ENCODE measurements at places on chromosomes 11 and 22. TPM values are rescaled to one million over a fixed set of nuclear protein-coding genes. Genes with fewer than 3 reads are reported as not detected.

GRCh38 chr11:117591316-117592039 lies 205.5 kb downstream of the DSCAML1 start:
- DNase-seq: no peak

DNA sequence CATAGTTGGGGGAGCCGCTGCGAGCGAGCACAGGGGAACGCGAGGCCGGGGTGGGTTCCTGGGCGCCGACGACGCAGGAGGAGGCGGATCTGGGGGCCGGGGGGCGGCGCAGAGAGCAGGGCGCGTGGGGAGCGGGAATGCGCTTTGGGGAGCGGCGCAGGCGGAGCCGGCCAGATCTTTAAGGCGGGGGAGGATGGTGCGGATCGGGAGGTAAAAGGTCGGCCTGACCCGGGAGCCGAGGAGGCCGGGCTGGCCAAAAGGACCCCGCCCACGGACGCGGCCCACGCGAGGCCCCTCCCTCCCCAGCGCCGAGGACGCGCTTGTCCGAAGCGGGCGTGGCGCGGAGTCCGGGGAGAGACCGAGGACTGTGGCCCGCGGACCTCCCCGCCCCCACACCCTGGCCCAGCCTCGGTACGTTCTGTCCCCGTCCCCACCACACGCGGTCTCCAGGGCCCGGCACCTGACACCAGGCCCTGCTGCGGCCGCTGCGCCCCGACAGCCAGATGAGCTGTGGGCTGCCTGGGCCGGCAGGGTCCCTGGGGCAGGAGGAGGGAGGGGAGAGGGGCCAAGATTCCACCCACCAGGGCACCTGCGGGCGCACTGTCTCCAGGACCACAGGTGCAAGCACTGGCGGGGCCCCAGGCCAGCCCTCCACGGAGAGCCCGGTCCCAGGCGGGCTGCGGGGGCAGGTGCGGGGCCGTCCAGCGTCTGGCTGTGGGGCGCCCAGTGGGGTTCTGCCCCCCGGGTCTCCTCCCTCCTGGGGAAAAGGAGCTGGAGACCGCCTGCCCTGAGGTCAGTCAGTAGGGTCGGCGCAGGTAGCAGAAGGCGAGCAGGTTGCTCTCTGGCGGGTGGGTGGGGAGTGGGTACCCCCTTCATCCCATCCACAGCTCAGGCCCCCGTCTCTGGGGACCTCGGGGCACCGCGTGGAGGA lies 10.9 kb downstream of the PIM3 start:
- DNase-seq: peak; percentile 27

DNA sequence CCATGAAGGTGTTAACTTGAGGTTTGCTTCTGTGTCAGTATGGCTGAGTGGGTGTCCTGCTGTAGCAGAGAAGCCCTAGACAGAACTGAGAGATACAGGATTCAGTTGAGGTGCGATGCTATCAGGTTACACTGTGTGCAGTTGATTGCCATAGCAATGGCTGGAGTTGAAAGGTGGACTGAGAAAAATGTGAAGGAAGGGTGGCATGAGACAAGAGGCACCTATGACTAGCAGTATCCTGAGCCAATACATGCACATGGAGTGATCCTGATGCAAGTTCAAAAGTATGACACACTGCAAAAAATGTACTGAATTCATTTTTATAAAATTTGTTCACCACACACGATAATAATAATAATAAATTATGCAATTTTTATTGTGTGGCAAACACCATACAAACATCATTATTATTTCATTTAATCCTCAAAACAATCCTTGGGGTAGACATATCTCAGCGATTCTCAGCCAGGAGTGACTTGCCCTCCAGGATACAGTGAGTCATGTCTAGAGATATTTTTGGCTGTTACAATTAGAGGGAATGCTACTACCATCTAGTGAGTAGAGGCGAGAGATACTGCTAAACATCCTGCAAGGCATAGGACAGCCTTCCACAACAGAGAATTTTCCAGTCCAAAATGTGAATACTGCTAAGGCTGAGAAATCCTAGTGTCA lies 3.9 kb upstream of the PIWIL4 start:
- DNase-seq: no peak

DNA sequence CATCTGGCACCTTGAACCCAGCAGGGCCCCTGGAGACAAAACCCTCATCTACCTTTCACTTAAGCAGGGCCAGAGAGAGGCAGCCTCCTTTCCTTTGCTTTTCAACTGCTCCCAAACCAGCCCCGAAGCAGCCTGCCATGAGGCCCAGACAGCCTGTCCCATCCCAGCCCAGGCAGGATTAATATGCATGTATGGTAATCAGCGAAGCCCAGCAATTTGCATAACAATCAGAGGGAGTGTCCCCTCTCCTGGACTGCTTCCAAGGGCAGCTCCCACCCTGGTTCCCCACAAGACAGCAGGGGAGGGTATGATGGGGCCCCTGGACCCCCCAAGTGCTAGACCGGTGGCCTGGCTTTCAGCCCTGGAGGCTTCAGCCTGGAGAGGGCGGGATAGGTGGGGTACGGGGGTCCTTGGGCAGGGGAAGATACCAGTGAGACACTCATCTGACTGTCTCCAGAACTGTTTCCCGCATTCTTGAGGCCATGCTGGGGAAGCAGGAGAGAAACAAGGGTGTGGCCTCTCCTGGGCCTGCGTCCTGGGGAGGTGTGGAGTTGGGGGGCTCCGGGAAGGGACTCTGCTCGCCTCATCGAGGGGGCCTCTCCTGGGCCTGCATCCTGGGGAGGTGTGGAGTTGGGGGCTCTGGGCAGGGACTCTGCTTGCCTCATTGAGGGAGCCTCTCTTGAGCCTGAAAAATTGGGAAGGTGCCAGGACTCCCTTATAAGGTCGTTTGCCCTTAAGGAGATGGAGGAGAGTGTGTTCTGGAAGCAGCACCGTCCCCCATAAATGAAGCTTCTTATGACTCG lies 93.2 kb upstream of the PRR5 start:
- no peak for DNase-seq

Gene APOA5
- polyA plus RNA-seq: not detected

DNA sequence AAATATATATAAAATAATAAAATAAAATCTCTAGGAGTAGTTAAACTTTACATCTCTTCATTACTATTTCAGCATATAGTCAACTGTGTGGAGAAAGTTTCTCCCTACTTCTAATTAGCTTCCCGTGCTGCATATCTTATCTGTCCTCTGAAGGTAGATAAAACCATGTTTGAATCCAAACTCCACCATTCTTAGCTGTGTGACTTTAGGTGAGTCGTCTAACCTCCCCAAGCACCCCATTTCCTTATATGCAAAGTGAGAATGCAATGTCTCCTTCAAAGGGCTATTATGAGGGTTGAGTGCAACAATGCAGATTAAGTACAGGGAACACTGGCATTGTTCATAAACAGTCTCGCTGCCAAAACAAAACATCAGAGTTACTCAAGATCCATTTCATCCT lies 80.8 kb upstream of the DRD2 start:
- no peak for DNase-seq

GRCh38 chr22:25131198-25131887 lies 68.3 kb upstream of the CRYBB3 start:
- no peak for DNase-seq

GRCh38 chr11:103703437-103703836 lies 333.0 kb upstream of the DDI1 start:
- no peak for DNase-seq
